NCI-H748 treated with DMSO at 0.1 percent for 48 hours (cell line): ENCODE measurements at places on chromosomes 6 and 20.

- no peak for DNase-seq
Measured at GRCh38 chr6:155387481-155387880, 68.2 kb downstream of the NOX3 start.

DNA sequence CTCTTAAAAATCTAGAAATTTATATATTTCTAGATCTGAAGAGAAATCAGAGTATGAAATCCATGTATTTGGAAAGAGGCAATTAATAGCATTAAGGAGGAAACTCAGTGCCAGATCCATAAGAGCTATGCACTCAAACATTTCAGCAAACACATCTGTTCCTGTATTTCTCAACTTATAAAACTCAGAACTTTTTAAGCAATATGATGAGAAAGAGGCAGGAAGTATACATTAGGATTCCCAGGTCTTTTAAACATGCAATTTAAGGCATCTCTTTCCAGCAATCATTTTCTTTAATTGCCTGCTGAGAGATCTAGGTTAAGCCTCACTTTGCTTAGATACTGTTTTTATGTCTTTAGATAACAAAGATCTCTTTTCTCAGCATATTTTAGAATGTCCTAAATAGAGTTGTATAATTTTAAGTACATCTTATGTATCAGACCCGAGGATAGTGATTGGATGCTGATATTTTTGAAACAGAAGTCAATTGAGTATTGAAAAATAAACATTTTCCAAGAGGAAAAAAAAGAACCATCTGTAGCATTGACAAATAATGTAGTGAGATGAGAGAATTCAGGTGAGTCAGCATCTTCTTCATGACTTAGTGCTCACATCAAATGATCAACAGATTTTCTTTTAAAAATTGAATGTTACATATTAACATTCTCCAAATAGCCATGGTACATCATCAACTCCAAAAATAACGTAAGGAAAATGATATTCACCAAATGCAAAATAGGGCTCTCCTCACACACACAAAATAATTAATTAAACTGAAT lies 461.4 kb upstream of the NOX3 start:
- no peak for DNase-seq

GRCh38 chr6:67629258-67629657 lies 1005.8 kb upstream of the ADGRB3 start:
- DNase-seq, result no peak

GRCh38 chr20:4951299-4951698 lies 50.0 kb downstream of the SLC23A2 start:
- no peak for DNase-seq

DNA sequence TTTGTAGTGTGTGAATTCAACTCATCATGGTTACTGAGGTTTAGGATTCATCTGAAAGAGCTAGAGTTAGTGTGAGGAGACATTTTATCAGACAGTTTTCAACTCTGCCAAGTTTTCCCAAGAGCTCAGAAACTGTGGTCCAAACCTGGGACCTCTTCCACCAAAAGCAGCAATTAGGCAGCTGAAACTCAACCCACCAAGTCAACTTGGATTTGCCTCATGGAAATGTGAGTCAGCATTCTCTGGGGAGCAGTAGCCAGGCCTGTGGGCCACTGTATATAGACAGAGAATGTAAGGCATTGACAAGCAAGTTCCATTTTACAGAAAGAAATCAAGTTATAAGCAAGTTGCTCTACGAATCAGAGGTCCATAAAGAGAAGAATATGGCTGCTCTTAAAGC lies 178.8 kb upstream of the HDDC2 start:
- no peak for DNase-seq
